ENCODE measurements at places on chromosomes 16 and 17.

- DNase-seq: peak; percentile 45
Measured at GRCh38 chr17:40191237-40192208, 14.3 kb downstream of the RAPGEFL1 start.

GRCh38 chr16:67969254-67970039, 1.0 kb upstream of the SLC12A4 start:
- DNase-seq: no peak

DNA sequence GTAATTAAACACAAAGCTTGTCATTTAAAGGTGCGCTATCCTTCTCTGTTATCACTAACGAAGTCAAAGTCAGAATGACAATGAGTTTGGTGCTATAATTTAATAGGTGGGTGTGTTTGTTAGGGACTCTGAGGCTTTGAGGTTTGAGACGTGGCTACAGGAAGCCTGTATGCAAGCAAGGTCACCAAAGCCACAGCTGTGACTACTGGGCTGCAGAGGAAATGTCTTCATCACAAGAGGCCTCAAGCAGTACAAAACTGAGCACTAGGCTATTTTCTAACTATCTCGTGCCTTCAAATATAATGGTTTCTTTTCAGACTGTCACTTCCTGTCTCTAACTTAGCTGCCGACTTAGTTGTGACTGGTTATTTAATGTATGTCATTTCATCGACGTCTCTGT, 141.2 kb downstream of the AATF start:
- no peak for DNase-seq

- DNase-seq: no peak
Measured at GRCh38 chr16:74094514-74094913, 202.1 kb upstream of the PSMD7 start.

GRCh38 chr16:75138636-75139035, 9.7 kb upstream of the ZFP1 start:
- no peak for DNase-seq

- no peak for DNase-seq
Measured at GRCh38 chr16:51120730-51121347, 30.2 kb downstream of the SALL1 start.

Measured in stimulated activated CD4-positive, alpha-beta T cell treated with anti-CD3 and anti-CD28 coated beads, Interleukin-1b, Interleukin-23, amount 100 ng/mL, for 24 hours (primary cell).